ENCODE measurements at places on chromosomes 12 and 14.

- DNase-seq, result no peak
Observed at GRCh38 chr12:79250960-79251755, 386.6 kb downstream of the SYT1 start.

DNA sequence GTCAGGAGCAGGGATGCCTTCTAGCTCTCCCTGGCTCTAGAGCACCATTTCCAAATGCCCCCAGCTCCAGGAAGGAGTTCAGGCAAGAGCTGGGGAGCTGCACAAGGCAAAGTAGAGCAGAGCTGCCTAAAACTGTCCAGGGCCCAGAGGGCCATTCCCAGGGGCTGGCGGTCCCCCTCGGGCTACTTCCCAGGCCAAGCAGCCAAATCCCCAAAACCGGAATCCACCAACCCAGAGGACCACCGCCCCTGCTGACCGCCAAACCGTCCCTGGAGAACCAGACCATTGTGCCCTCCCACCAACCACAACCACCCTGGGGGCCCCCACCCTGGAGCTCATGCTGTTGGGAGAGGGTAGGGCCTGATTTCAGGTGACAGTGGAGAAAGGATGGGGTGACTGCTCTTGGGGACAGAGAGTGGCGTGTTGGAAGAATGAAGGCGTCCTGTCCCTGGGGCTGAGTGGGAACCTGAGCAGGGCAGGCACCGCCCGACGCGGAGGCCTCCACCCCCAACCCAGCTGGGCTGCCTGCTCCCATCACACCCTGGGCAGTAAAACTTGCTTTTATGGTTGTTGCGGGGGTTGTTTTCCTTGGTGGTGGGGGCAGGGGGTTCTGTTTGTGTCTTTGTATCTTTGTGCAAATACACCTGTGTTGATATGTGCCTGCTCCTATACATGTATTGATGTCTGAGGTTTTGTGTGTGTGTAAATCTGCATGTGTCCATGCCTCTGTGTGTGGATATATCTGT is 24.0 kb upstream of the KRT78 start:
- no peak for DNase-seq

- DNase-seq, result no peak
Observed at GRCh38 chr14:76775695-76776427, 14.6 kb downstream of the VASH1 start.

DNA sequence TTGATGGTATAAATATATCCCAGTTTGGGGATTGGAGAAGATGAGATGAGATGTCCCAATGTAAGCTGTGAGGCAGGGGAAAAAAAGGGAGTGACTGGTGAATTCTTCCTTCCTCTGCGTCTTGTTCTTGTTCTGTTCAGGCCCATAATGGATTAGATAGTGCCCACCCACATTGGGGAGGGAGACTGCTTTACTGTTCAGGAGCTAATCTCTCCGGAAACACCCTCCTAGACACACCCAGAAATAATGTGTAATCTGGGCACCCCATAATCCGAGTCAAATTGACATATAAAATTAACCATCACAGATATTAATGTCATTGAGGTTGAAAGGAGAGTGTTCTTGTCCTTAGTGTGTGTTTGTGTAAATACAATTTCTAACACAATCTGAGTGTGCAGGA is 29.3 kb downstream of the ETV6 start:
- no peak for DNase-seq

DNA sequence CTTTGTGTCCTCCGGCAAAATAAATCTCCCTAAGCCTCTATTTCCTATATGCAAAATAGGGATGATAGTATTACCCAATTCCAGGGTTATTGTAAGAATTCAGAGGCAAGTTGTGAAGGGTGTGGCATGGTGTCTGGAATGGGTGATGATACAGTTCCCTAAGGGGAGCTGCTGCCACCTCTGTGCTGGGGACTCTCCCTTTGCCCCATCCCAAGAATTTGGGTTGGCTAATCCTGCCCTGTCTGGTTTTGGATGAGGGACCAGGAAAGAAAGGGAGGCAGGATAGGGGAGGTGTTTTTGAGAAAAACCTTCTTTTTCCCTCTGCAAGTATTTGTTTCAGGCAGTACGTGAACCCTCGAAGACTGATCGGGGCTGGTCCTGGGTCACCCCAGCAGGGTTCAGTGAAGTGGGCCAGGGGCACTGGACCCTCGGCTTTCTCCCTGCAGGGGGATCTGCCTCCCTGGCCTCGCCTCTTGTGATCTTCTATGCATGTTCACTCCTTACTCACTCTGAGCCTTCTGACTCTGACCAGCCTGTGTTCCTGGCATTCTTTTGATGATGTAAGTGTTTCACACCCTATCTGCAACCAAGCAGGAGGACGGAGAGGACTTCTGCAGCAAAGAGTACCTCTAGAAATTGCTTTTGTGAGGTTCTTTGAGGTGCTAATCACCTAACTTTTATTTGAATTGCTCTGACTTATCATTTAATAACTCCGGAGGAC is 60.8 kb downstream of the RASSF3 start:
- DNase-seq, result no peak

- no peak for DNase-seq
Observed at GRCh38 chr14:42159138-42159537, 552.5 kb downstream of the LRFN5 start.

- no peak for DNase-seq
Observed at GRCh38 chr14:88234442-88234841, 88.6 kb downstream of the KCNK10 start.

- DNase-seq, result no peak
Observed at GRCh38 chr12:84632556-84632955, 280.0 kb downstream of the SLC6A15 start.

DNA sequence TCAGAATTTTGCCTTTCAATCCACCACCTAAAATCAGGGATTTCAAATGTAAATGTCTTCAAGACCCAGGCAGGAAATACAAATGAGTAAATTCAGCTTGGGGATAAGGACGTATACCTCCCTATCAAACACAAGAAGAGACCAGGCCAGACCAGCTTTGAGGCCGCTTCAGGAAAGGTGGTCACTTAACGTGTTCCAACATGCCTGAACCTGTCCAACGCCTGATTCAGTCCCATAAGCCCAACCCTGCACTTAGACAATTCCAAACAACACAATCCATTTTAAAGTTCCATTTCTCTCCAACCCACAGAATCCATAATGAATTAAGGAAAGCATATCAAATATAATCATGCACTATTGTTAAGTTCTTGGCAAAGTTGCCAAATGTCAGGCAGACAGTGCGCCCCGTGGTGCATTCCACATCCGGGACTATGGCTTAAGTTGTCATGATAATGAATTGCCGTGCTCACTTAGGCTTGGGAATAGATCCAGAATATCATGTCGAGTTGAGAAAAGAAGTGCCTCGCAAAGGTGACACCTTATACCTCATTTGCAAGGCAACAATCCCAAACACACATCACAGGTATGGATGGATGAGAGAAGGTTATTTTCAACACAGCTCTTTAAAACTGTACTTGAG is 35.5 kb downstream of the CCDC60 start:
- no peak for DNase-seq

DNA sequence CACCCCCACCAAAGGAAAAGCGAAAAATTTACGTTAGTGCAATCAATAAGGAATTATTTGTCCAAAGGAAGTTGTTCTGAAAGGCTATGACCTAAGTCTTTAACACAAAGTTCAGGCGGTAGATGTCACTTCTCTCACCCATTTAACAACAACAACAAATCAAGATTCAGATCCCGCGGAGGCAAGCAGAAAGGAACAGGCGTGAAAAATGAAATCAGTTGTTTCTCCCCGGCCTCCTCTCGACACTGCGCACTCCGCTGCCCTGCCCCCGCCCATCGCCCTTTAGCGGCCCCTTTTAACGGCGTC is 1.4 kb downstream of the DENND5B start:
- DNase-seq, result no peak

- no peak for DNase-seq
Observed at GRCh38 chr12:70686299-70686698, 49.1 kb upstream of the PTPRB start.

DNA sequence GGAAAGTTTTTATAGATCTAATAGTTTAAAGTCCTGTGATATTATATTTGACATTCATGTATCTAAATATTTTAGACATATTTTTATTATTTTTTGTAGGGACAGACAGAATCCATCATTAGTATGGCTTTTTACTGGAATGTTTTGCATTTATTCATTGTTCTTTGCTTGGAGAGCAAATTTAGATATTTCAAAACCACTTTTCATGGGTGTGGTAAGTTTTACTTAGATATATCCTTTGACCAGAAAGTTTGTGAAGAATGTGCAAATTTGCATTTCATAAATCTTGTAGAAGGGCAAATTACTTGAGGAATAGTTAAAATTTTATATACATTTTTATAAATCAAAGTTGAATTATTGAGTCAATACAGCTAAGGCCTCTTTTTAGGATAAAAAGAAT is 37.5 kb downstream of the TMEM260 start:
- no peak for DNase-seq

GRCh38 chr14:95697764-95698163 is 11.5 kb downstream of the TCL1B start:
- no peak for DNase-seq

DNA sequence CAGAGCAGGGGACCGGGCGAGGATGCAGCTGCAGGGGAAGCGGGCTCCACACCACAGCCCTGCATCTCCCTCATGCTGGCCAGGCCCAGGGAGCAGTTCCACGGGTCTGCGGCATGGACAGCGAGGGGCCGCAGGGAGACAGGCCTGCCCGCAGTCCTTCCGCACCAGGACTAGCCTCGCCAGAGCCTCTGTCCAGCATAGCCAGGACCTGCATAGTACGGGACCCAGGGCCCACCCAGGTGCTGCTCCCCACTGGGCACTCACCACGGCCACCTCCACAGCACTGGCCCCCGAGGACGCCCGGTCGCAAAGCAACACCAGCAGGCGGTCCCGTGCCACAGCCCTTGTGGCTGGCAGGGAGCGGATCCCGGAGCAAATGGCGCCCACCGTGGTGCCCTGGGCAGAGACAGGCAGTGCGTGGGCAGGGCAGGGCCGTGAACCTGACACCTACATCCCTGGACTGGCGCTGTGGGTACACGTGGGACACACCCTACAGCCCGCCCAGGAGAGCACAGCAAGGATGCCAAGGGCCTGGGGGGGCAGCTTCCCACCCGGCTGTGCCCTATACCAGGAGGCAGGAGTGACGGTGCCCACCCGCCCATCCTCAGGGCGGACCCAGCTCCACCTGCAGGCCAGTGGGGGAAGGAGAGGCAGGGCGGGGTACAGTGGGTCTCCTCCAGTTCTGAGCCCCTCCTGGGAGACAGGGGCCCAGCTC is 23.8 kb downstream of the JAG2 start:
- no peak for DNase-seq

- no peak for DNase-seq
Observed at GRCh38 chr12:80837342-80837978, 100.3 kb downstream of the LIN7A start.

All from activated naive CD4-positive, alpha-beta T cell (primary cell).